HAP-1 (cell line): ENCODE measurements at places on chromosomes 5 and 9.

GRCh38 chr9:123946101-123946821 is 16.3 kb upstream of the DENND1A start:
- DNase-seq, result no peak

GRCh38 chr9:133726401-133727276 is 11.5 kb downstream of the SARDH start:
- DNase-seq, result peak; percentile 61

GRCh38 chr5:114839360-114839759 is 330.3 kb downstream of the TRIM36 start:
- no peak for DNase-seq

GRCh38 chr5:108642170-108642906 is 105.4 kb upstream of the FER start:
- peak; percentile 84 for DNase-seq
